NCI-H748 treated with DMSO at 0.1 percent for 48 hours (cell line): ENCODE measurements at places on chromosomes 3 and 15.

DNA sequence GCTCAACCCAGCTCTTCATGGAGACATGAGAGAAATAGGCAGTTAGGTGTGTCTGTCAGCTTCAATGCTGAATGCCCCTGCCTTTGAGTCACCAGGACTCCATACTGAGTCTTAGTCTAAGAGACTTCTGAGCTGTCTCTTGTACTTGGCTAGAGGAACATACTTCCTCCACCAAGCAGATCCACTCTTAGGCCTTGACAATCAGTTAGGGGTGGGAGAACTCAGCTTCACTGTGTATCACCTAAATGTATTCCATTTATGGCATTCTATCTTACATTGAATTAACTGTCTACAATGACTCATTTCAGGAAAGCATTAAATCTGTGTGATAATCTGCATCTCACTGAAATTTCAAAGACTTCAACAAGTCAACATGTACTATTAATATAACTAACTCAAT lies 66.0 kb downstream of the STAC start:
- DNase-seq: no peak

DNA sequence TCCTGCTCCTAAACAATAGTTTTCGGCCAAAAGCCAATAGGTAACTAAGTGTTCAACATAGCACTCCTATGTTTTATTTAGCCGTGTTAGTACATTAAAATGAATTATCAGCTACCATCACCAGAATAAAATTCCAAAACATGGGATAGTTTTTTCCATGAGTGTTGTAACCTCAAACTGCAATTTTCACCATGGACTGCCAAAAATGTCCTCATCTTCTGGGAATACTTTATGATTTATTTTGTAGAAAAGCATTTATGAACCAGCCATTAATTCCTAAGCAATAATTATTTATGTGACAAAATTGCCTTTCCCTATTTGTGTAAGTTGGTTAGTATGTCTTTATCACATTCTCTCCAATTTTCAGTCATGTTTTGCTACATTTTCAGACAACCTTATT lies 438.1 kb downstream of the NAALADL2 start:
- DNase-seq: no peak

DNA sequence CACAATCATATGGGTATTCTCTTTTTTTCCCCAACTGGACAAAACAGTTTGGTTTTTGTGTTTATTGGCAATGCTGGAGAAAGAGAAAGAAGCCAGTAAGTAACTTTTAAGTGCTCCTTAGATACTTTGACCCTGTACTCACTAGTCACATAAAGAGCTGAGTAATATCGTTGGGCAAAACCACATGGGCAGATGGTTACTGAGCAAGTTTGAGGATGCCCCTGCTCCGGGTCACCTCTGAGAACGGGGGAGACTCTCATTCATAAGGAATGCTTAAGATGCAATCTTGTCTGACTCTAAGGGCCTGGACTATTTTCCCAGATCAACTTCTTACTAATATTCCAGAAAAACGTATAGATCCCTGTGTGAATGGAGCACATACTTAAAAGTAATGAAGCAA lies 106.4 kb upstream of the SLC2A2 start:
- DNase-seq: no peak

DNA sequence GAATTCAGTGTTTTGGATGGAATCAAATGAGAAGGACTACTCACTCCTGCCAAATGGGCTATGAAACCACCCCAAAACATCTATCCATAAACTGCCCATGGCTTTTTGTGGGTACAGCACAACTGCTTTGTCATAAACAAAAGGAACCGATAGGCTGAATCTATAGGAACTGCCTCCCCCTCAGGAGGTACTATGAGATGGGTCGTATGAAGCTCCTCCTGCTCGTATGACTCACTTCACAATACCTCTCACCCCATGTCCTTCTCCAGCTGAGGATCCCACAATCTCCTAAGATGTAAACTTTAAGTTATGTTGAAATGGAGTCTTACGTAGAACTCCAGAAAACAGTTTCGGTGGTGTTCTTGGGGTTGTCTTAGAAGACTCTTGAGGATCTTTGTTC lies 129.9 kb upstream of the SAMMSON start:
- no peak for DNase-seq

DNA sequence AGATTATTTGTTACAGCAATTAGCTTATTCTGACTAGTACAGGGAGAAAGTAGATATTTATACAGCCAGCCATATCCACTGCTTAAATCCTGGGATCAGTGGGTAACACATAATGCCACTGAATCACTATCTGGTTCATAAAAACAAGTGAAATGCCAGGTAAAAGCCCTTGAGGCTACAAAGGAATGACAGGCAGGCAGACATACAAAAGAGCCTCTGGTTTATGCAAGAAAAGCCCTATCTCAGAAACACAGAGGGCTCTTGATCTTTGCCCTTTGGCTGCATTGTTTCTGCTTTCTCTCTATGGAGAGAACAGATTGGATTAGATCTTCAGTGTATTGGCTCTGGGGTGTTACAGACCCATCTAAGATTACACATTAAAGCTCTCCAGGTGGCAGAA lies 115.4 kb upstream of the GADL1 start:
- DNase-seq: peak; percentile 47

DNA sequence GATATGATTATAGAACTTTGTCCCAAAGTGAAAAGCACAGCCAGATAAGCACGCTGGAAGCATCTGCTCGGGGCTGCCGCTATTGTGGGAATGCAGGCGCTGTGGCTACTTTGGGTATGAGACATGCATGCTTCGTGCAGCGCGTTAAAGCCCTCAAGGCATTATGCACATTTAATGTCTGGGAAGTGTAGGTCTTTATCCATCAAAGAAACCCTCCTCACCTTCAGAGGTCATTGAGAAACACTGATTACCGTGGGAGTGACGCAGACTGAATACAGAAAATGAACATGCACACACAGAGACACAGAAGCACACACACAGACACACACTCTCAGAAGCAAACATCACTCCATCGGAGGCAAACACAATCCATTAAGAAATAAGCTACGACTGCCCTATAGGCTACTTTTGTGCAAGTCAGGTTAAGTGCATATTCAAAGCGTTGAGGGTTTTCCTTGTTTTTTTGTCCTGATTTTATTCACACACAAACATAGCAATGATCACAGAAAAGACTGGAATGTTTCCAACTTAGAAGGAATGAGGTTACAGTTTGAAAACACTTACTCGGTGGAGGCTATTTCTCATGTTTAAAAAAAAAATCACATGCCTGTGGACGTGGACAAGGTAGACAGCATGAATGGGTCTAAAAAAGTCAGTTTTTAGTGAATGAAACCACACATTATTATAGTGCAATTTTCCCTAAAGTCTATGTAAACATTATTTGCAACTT lies 68.5 kb downstream of the PLCH1 start:
- no peak for DNase-seq

DNA sequence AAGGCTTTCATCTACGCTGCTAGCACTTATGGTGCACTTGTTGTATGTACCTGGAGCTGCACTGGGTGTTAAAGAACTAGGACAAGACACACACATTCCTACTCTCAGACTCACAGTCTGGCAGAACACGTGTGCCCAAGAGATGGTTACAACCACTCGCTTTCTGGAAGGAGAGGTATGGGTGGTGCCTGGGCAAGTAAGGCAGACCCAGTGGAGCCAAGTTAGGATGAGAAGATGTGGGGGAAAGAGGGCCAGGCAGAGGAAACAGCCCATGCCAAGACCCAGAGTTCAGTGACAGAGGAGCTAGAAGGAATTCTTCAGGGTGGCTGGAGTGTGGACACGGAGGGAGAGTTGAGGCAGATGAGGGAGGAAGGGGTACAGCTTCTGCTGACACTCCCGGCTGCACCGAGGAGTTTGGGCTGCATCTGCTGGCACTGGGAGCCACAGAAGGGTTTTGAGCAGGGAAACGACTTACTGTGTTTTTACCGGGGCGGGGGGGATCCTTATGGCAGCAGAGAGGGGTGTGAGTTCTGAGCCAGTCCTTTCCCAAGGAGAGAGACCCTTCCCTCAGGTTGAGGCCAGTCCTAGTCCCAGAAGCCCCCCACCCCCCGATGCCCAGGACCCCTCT lies 59.0 kb downstream of the GRIP2 start:
- DNase-seq: no peak

DNA sequence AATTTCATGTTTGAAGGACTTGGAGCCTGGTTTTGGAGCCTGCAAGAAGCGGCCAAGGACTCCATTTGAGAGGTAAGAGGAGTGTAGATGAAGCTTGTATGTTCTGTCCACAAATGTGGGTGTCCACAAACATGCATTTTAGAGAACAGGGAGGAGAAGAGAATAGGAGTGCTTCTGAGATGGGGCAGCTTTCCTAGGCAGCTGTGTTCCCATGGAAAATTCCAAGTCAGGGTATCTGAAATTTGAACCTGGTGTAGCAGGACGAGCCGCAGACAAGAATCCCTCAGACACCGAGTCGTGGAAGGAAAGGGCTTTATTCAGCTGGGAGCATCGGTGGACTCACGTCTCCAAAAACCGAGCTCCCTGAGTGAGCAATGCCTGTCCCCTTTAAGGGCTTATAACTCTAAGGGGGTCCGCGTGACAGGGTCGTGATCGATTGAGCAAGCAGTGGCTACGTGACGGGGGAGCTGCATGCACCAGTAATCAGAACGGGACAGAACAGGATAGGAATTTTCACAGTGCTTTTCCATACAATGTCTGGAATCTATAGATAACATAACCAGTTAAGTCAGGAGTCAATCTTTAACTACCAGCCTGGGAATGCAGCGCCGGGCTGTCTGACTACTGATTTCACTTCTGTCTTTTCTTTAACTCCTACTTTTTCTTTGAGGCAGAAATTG lies 71.4 kb upstream of the WDR72 start:
- no peak for DNase-seq

DNA sequence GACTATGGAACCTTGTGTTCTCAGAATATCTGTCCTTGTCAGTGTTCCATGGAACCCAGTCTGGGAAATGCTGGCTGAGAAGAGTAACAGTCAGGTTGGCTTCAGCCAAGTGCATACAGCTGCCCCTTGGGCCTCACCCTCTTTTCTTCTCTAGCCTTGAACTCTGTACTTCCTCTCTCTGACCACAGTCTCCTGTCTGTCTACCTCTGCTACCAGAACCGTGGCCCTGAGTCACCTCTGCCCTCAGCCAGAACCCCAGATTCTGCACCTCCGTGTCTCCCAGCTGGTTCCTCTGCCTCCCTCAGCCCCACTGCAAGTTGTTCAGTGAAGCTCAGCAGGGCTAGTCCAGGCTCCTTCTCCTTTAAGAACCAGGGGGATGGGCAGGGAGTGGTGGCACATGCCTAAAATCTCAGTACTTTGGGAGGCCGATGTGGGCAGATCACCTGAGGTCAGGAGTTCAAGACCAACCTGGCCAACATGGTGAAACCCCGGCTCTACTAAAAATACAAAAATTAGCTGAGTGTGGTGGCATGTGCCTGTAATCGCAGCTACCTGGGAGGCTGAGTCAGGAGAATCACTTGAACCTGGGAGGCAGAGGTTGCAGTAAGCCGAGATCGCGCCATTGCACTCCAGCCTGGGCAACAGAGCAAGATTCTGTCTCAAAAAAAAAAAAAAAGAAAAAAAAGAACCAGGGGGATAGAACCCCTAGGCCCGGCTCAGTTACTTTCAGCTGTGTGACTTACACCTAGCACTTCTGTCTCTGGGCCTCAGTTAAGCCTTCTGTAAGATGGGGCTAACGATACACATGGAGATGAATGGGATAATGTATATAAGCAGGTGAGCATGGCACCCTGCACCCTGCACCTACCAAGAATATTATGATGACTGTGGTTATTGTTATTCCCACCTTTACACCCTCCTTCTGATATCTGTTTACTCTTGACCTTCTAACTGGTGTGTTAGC lies 24.3 kb upstream of the TATDN2 start:
- no peak for DNase-seq

- DNase-seq: peak; percentile 85
These were observed 64.1 kb downstream of the TLE3 start for GRCh38 chr15:70033529-70034140.

DNA sequence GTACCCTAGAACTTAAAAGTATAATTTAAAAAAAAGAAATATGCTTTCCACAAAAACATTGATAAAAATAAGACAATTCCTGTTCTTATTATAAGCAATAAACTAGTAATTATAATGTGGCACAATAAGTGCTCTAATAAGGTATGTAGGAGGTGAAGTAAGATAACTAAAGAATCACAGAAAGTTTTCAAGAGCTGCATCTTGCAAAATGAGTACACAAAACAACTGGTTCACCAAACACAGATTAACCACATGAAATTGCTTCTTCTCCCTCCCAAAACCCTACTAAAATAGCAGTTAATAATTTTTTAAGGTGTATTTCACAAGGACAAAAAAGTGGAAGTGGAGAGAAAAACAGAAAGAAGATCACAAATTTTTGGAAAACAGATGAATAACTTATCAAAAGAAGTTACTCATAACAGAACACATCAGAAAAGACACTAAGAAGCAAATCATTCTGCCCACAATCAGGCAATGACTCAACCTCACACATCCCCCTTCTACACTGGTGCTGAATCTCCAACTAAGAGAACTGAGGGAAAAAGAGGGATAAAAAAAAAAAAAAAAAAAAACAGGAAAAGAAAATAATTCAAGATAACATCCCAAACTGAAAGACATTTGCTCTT lies 64.2 kb downstream of the TBC1D5 start:
- DNase-seq: no peak

DNA sequence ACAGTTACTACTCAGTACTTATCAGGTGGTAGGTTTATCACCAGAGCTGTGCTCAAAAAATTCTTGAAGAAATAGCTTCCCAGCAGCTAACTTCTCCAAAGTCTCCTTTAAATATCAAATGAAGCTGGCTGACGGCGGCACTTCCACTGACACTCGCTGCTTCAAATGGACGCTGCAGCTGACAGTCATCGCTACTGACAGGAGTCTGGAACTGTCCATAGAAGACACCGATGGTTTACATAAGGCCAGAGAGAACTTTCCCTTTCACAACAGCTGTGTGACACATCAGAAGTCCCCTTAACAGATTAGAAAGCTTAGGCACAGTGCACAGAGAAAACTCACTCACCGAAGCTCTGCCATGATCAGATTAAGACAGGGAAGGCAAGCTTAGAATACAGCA lies 270.2 kb downstream of the SHOX2 start:
- no peak for DNase-seq

DNA sequence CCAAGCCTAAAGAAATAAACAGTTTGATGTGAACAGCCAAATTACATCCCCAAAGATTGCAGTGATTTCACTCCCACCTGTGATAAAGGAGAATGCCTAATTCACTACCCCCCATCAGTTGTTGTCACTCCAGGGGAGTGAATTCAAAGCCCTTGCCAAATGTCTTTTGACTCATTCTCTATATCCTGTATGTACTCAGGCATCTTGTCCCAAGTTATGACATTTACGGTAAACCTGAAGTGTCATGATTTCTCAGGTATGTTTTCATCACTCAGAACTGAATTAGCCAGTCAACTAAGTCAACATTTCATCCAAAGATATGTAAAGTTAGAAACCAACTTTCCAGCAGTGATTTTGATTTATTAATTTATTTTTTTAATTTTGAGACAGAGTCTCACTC lies 22.0 kb upstream of the HERC1 start:
- no peak for DNase-seq

GRCh38 chr15:55630858-55631257 lies 42.7 kb upstream of the PYGO1 start:
- DNase-seq: no peak

DNA sequence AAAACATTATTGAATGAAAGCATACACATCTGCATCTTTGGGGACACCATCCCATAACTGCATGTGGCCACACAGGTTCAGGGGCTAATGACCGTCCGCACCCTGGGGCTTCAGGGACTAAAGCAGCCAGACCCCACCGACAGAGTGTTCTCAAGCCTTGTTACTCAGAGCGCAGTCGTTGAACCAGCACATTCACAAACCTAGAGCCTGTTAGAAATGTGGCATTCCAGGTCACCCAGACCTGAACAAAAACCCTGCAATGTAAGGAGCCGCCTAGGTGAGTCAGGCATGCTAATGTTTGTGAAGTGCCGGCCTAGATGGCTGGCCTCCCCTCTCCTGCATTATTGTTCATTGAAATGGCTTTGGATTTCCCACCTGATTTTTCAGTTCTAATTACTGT lies 52.3 kb upstream of the HACD2 start:
- DNase-seq: no peak
